ENCODE measurements at places on chromosomes 12 and 14.
A peak's percentile ranks its signal among the peaks of the same experiment; 100 is the strongest.

DNA sequence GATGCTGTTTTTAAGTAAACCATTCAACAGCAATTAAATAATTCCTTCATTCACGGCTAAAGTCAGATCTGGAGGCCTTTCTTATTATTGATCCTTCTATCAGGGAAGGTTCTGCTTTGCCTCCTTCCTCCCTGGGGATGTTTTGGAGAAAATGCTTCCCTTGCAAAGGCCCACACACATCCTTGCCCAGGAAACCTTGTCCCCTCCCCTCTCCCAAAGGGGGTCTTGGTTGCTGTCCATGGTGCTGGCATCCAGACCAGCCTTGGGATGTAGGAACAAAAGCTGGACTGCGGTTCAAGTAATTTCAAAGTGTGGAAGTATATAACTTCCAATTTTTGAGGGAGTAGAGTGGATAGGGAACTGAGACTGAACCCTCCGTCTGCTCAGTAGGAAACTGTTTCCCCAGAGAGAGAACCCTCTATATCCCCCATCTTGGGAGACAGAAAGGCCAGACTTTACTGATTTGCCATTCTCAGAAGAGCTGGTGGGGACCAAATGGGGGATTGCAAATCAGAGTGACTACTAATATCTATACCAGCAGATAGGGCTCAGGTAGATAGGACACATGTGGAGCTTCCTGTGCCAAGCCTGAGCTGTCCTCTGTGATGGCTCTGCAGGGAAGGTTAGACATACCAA lies 5.6 kb downstream of the MARCHF9 start:
- no peak for DNase-seq

DNA sequence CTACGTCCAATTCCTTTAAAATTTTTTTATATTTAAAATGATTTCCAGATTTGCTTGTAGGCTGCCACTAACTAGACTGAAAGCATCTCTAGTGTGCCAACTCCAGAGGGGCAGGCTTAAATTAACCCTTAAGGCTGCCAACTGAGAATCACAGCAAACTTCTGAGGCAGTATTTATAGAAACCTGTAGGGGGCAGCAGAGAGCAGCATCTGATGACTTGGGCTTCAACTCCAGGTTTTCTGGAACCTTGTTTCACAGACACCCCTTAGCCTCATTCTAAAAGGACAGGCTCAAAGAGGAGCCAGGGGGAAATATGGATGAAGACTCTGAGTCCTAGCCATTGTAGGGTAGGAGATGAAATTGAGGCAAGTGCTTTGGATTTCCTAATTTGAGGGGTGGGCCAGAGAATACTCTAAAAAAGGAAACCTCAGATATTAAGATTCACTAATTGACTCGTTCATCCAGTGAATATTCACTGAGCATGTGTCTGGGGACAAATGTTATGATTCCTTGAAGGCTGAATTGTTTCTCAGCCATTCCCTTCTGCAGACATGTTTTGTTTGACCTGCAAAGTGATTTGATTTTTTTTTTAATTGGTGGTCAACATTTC lies 63.3 kb upstream of the HSPB8 start:
- peak; percentile 18 for DNase-seq

DNA sequence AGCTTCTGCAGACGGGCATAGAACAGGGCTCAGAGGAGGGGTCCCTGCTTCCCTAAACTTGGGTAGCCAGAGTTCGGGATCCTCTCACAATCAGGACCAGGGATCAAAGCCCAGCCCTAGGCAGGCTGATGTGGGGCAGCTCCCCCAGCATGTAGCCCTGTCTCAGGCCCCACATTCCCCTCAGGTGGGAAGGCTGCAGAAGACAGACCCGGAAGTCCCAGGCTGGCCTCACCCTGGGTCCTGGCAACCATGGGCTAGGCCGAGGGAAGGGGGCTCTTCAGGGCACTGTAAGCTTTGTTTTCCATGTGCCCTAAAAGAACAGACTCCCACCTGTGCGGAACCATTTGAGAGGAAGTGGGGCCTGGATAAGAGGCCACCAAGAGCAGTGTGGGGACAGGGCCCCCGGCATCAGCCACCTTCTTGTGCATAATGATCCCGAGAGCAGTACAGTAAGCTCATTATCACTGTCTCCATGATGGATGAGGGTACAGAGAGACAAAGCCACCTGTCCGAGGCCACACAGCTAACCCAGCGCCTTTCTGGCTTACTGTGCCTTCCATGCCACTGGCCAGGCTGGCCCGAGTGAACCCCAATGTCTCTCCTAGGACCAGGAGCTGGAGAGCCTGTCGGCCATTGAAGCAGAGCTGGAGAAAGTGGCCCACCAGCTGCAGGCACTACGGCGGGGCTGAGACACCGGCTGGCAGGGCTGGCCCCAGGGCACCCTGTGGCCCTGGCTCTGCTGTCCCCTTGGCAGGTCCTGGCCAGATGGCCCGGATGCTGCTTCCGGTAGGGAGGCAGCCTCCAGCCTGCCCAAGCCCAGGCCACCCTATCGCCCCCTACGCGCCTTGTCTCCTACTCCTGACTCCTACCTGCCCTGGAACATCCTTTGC lies 11.5 kb downstream of the CHGA start:
- DNase-seq, result no peak

- DNase-seq, result no peak
Measured at GRCh38 chr14:28777471-28778137, 11.0 kb downstream of the FOXG1 start.

DNA sequence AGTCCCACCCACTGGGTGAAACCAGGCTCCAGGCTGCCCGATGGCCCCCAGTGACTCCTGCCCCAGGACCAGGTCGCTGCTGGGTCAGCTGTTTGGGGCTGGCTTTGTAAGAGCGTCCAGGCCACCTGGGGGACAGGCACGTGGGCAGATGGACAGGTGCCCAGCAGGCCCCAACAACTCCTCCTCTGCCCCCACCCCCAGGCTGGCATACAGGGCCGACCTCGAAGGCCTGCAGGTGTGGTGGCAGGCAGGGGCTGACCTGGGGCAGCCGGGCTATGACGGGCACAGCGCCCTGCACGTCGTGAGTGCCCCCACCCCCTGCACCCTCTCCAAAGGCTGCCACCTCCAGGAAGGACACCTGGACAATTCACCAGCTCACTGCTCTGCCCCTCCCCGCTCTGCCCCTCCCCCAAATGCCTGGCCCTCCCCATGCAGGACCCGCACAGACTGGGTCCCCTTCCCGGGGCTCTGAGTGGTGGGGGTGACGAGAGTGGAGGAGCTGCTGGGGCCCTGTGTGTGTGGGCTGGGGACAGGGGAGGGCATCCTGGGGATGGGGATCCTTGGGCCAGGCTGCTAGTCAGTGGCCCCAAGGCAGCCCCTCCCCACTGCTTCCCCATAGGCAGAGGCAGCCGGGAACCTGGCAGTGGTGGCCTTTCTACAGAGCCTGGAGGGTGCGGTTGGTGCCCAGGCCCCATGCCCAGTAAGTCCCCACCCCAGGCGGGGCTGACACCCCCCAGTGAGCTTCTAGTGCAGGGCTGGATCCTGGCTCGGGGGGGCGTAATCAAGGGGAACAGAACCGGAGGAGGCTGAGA lies 26.0 kb downstream of the ASPG start:
- DNase-seq, result no peak

DNA sequence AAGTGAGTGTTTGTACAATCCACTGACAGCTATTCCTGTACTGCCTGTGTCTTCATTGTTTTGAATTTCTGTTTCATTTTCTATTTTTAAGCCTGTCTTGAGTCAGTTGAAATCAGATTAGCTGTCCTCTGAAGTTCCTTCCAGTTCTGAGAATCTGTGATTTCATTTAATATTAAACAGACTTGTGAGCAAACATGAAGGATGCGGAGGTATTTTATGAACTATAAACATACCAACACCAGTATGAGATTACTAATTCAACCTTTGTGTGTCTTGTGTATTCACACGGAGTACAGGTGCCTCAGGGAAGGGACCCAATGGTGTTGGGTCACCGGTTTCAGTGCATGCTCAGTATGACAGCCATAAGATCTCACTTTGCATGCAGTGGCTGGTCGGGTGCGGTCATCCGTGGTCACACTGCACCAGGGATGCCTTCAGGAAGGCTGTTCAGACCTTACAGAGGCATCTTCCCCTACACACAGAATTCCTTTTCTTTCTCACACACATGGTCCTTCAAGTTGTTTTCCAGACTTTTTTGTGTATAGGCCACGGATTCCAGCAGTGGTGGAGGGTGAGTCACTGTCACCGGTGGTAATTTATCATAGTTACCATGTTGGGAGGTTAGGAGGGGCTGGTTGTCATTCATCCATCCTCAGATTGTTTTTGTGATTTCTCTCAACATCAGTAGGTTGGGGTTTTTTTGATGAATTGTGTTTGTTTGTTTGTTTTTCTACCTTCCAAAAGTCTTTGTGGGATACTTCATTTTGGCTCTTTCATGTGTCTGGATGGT lies 103.0 kb upstream of the SFSWAP start:
- DNase-seq, result no peak

DNA sequence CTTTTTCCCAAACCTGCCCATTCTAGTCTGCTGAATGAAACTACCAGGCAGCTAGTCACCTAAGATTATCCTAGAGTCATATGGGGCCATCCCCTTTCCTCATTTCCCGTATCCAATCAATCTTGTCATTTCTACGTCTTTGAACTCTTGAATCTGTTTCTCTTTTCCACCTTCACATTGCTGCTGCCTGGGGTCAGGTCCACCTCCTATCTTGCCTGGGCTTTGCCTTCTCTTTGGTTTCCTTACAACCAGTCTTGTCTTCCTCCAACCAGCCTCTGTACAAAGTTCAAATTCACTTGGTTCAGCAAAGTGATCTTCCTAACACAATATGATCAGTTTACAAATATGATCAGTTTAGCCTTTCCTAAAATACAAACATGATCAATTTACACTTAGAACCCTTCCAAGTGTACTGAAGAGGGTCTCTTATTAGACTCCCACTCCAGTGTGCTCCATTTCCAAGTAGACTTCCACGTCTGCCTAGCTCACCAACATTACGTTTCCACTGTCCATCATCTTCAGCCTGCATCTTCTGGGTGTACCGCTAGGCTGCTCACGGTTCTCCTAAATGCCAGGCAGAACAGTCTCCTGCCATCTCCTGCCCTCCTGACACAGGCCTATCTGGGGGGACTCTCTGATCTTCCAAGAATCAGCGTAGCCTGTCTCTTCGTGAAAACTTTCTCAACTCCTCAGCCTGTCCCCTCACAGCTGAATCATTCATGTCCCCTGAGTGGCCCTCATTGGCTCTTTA lies 4.1 kb upstream of the ACVR1B start:
- DNase-seq, result no peak

DNA sequence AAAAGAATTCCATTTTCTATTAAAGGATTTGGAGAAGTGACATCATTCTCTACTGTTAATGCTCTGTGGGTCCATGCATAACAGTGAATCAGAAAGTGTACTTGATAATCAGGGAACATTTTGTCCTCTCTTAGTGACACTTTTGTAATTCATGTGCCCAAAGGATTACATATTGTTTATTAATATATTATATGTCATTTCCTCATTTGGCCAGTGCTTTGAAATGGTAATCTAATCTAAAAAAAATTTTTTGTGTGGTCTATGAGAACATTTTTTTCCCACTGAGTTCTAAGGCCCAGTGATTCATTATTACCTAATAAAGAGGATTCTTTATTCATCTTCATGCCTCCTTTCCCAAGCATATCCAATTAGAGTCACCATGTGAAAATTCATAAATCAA lies 79.7 kb upstream of the MYF6 start:
- no peak for DNase-seq

GRCh38 chr12:83172441-83172840 lies 485.7 kb downstream of the TMTC2 start:
- DNase-seq, result no peak

DNA sequence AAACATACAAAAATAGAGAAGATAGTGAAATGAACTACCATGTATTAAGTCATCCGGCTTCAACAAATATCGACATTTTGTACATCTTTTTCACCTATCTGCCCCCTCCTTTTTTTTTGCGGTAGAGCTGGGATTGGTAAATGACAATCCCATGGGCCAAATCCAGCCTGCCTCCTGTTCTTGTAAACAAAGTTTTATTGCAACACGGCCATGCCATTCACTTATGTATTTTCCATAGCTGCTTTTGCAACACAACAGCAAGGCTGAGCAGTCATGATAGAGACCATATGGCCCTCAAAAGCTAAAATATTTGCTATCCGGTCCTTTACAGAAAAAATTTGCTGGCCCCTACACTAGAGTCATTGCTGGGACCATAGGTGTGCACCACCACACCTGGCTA lies 58.1 kb upstream of the PLEKHG3 start:
- DNase-seq, result no peak

DNA sequence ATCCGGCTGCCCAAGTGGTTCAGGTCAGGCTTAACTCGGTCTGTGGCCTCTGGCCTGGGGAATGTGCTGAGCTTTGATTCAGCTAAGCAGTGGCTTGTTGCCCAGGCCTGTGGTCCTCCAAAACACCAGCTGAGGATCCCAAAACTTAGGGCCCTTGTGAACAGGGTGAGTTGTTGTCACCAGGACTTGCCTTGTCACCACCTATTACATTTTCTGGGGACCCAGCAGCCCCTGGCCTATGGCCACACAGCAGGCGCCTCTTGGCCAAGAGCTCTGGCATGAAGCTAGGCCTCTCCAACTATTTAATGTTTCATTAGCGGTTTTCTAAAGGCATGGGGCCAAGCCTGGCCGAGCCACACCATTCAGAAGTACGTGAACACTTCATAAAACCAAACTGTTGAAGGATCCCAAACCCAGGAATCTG lies 343.7 kb downstream of the CACNA1C start:
- DNase-seq, result no peak

- DNase-seq, result peak; percentile 88
Measured at GRCh38 chr12:122860040-122860853, 25.0 kb downstream of the HIP1R start.

All from stimulated activated CD4-positive, alpha-beta T cell treated with anti-CD3 and anti-CD28 coated beads, Interleukin-2, amount 100 ng/mL, for 24 hours (primary cell).